Inflammatory macrophage (primary cell): ENCODE measurements at places on chromosomes 7 and 10.

DNA sequence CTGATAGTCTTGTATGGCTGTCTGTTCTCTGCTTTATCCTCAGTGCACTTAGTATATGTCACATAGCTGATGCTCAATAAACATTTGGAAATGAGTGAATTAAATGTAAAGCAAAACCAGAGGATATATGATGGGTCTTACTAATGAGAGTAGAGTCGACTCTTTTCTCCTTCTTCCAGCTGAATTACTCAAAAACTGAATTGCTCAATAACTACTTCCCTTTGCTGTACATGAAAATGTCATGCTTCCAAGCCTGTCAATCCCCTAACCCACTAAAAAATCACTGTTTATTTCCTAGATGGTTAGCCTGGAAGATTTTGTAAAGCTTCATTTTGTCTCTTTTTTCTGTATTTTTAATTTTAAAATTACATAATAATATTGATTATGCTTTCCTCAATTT, 88.0 kb downstream of the OR13A1 start:
- peak; percentile 21 for DNase-seq

- peak; percentile 45 for DNase-seq
These were observed 1.4 kb downstream of the RHEB start for GRCh38 chr7:151518105-151518946.

GRCh38 chr7:99752356-99752755, 17.4 kb upstream of the CYP3A7 start:
- DNase-seq, result no peak

GRCh38 chr7:3146571-3147226, 103.0 kb upstream of the CARD11 start:
- DNase-seq, result peak; percentile 61

GRCh38 chr7:158000160-158000559, 587.5 kb downstream of the PTPRN2 start:
- no peak for DNase-seq

GRCh38 chr10:803041-803741, 113.7 kb upstream of the DIP2C start:
- DNase-seq, result no peak

- DNase-seq, result no peak
These were observed 960.7 kb upstream of the CELF2 start for GRCh38 chr10:10056961-10057360.

- DNase-seq, result peak; percentile 90
These were observed 11.5 kb downstream of the LIPJ start for GRCh38 chr10:88598055-88598454.

DNA sequence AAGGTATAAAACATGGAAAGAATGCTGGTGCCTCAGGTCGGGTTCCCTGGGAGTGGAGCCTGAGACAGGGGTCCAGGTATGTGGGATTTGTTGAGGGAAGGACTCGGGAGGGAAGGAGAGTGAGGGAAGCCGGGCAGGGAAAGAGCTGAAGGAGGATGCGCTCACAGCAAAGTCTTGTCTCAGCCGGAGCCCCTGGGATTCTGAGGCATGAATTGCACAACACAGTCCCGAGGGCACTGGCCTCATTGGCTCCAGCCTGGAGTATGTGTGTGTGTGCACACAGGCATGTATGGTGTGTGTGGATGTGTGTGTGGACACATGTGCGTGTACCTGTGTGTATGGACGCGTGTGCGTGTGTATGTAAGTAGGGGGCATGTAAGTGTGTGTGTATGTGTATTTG, 87.4 kb downstream of the WDFY4 start:
- DNase-seq, result no peak

GRCh38 chr7:86846494-86847190, 202.9 kb downstream of the GRM3 start:
- no peak for DNase-seq

- no peak for DNase-seq
These were observed 181.8 kb downstream of the CDK14 start for GRCh38 chr7:90777886-90778285.
